ENCODE measurements at places on chromosomes 6 and 20. TPM values are rescaled to one million over a fixed set of nuclear protein-coding genes. Genes with fewer than 3 reads are reported as not detected.

- no peak for DNase-seq
These were observed 196.6 kb downstream of the JARID2 start for GRCh38 chr6:15442467-15442866.

DNA sequence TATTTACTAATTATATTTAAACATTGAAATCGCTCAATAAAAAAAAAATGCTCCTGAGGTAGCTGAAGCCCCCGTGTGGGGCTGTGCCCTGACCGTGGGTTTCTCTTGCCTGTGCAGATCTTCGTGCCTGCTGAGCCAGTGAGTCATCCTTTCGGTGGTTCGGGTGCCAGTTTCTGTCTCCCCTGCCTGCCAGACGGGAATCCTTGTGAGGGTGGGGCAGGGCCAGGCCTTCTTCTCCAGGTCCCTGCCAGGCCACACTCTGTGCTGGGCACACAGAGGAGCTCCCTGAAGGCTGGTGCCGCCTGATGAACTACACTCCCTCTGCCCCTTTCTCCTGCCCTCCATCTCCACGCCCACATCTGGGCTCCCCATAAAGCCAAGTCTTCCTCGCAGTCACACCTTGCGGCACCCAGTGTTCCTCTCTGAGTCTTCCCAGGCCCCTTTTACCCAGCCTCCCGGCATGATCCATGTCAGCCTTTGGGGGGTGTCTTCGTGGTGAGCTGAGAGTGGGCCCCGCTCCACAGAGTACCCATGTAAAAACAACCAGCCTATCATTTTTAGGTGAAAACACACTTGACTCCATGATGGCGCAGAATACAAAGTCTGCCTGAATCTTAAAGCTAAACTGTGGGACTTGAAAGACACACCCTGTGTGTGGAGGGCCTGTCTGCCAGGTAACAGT lies 19.3 kb downstream of the FGD2 start:
- DNase-seq: no peak

GRCh38 chr6:6366803-6367202 lies 46.3 kb upstream of the F13A1 start:
- DNase-seq: no peak

DNA sequence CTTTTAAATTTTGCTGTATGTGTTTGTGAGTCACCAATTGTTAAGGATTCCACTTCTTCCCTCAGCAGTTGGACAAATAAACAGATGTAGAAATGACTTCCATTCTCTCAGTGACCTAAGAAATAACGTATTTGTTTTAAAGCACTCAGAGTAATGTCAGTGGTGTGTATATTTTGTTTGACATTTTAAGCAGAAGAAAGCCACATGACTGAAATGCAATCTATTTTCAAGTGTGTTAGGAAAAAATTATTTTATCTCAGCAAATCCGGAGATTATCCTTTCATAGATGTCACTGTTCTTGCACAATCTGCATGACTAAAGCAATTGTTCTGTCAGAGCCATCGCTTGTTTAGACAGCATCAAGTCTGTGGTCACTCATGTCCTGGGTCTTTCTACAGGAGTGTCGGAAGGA lies 77.1 kb downstream of the JAG1 start:
- DNase-seq: no peak

DNA sequence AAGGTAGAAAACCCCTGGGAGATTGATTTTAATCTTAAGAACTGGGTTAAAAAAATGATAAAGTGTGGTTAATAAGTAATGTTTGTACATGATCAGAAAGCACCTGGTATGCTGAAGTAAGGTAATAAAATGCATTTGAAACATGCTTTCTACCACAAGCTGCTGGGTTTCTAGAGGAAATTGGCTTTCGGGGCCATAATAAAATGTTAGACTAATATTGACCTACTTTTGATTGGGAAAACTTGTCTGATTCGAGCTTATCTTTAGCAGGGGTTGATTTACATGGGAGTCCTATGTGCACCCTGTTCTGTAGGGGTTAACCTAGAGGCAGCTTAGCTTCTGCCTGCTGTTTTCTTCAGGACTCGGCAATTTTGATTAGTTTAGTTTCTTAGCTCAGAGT lies 50.5 kb downstream of the CRYBG1 start:
- DNase-seq: no peak

DNA sequence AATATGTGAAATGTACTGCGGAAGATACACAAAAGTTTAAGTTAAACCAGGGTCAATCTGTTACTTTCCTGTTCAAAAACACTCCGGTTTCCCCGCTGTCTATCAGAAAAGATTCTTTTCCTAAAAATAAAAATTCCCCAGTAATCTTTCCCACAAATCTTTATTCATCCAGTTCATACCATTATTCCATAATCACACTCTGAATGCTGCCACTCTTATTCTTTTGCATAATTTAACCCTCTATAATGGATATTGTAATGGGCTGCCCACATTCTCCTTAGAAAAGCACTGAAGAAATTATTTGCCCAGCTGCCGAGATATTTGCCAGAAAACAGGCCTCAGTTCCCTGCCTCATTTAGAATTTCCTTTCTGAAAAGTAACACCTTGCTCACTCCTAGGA lies 68.6 kb downstream of the EPHA7 start:
- DNase-seq: no peak

DNA sequence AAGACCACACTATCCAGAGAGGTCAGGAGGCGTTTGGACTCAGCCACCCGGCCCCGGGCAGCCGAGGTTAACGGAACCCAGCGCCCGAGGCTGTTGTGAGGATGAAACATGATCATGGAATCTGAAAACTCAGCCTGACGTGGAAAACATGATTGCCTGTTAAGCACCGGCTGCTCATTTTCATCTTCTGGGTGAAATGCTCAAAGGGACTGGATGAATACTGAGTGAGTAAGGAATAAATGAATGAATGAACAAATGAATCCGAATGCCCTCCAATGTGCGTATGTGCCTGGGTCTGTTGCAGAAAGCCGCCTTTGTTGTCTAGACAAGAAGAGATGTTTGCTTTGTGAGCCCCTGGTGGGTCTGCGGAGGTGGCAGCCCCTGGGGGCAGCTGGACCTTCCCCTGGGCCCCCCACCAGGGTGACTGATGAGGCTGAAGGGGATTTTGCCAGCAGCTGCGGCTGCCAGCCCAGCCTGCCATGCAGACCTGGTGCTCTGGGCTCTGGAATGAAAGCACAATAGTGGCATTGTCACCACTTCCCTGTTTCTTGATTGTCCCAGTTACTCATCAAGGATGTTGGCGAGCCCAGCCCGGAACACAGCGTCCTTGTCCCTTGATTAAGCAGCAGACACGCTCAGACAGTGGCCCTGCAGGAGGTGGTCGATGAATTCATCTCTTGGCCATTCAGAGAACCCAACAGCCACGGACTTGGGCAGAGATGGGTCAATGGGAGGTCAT lies 211.1 kb downstream of the ANKRD60 start:
- no peak for DNase-seq

- DNase-seq: peak; percentile 85
These were observed at the start of gene TEAD3 for GRCh38 chr6:35496841-35497570. Gene TEAD3, minus strand, starts transcription at chr6:35497079.

GRCh38 chr6:142241061-142241460 lies 60.7 kb upstream of the ADGRG6 start:
- no peak for DNase-seq

DNA sequence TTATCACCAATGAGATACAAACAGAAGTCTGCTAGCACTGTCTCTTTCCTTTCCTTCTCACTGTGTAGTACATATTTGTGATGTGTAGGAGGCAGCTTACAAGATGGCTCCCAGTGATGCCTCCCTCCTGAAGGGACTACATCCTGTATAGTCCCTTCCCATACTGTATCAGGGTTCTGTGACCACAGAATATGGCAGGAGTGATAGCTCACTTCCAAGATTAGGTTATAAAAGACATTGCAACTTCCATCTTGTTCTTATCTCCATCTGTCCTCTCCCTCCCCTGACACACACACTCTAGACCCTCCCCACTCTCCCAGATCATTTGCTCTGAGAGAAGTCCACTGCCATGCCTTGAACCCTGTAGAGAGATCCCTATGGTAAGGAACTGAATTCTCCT lies 38.0 kb downstream of the SESN1 start:
- no peak for DNase-seq

GRCh38 chr6:111802720-111803330 lies 70.4 kb downstream of the FYN start:
- DNase-seq: no peak

DNA sequence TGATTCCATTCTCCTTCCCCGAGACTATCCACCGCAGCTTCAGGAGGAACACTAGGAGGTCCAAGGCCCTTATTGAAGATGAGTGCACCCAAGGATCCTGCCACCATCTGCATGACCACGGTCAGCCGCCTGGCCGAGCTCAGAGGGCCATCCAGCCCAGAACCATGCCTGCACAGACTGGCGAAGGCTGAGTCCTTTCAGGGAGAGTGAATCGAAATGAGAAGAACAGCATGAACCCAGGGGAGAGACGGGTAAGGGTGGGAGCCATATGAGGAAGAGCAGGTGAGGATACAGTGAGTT lies 26.3 kb downstream of the SERPINB6 start:
- no peak for DNase-seq

DNA sequence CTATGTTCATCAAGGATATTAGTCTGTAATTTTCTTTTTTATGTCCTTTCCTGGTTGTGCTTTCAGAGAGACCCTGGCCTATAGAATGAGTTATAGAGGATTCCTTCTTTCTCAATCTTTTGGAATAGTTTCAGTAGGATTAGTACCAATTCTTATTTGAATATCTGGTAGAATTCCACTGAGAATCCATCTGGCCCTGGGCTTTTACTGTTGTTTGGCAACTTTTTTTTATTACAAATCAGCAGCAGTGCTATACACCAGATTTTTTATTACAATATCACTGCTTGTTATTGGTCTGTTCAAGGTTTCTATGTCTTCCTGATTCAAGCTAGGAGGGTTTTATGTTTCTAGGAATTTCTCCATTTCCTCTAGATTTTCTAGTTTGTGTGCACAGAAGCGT lies 50.0 kb upstream of the NRSN1 start:
- no peak for DNase-seq

DNA sequence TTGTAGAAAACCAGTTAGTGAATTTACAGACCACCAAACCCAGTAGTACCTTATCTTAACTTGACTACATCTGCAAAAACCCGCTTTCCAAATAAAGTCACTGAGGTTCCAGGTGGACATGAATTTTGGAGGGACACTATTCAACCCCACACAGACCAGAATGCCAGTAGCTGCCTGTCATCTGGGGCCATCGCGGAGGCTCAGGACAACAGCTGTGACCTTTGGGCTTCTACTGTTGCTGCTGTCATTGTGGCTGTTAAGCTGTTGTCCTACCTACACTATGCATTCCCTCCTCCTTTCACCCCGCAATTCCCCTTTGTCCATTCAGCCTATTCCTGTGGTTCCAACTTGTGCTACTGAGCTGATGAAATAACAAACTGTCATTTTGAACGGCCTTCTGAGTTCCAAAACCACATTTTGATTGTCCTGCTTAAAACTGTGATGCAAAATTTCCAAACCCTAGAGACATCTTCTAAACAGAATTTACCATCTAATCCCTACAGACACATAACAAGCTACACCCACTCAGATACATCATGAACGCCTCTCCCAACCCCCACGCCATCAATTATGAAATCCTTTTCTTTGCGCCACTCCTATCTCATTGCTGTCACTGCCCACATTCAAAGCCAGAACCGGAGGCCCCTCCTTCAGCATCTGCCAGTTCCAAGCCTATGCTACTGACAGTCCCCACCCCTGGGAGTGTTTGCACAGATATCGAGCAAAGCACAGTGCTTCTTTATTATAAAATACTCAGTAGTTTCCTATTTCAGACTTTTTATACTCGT lies 125.0 kb downstream of the C6orf118 start:
- DNase-seq: no peak

GRCh38 chr20:19019734-19020364 lies 192.6 kb upstream of the SLC24A3 start:
- DNase-seq: no peak

DNA sequence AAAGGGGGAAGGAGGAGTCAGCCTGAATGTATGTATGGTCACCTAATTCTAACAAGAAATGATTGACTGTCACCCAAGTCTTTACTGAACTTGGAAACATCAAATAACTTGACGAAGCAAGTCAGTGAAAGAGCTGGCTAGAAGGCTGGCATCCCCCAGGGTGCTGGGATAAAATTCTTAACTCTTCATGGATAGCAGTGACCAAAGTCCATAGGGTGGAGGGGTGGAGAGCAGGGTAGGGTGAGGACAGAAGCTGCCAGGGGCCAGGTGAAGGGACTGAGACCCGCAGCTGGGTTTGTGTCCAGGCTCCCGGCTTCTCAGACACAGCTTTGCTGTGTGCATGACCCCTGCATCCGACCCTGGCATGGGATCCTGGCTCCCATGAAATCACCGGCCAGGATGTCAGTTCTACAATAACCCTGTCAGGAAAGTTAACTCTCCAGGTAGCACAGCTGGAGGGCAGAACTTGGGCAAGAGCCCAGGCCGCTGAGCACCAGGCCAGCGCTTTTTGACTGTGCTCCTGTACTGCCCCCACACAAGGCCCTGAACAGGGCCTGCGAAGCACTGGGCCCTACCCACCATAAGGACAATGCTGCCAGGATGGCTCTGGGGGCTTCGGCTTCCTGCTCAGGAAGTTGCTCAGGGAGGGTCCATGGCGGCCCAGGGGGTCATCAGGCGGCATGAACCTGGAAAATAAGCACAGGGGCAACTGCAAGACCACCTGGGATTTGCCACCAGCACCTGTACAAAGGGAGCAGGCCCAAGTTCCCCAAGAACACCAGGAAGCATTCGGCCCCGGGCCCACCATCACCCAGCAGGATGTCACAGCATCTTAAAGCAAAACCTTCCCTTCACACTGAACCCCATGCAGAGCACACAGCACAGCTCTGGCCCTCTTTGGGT lies 32.5 kb downstream of the ZC3H12D start:
- DNase-seq: no peak

DNA sequence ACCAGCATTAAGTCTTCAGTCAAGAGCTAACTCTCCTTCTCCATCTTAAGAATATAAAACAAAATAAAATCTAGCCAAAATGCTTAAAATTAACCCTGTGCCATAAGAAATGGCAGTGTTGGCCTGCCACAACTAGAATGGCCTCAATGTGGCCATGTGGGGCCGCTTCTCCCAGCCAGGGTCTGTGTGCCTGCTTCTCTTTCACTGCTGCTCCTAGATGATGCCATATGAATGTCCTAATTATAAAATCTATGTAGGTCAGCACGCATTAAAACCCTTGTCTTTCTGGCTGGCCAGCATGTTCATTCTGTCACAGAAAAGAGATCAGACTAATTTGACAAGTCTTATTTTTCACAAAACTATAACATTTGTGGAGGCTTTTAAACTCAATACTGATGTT lies 102.6 kb downstream of the C6orf118 start:
- no peak for DNase-seq

DNA sequence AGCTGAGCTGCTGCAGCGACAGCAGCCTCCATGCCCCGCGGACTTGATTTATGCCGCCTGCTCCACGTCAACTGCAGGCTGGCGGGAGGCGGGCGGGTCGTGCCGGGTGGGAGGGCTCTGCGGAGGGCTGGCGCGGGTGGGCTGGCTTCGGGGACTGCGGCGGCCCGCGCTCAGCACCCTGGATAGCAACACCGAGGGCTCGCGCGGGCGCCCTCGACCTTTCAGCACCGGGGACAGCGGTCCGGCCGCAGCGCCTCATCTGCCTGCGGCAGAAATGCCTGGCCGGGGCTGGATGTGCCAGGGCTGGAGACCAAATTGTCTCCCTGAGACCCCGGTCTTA lies 792 bp downstream of the SNAP25 start:
- DNase-seq: peak; percentile 97

GRCh38 chr20:53643031-53643832 lies 49.6 kb upstream of the ZNF217 start:
- DNase-seq: no peak

GUCA1A gene
- total RNA-seq: 0.91 TPM

CFAP206 gene
- total RNA-seq: 1.0 TPM

IL17F gene
- total RNA-seq: not detected

RGL2 gene
- 108 TPM for total RNA-seq

RHAG gene
- not detected for total RNA-seq

HMGCLL1 gene
- total RNA-seq: 2.4 TPM

BEND6 gene
- 6.6 TPM for total RNA-seq

PSMA7 gene
- 210 TPM for total RNA-seq

RUNX2 gene
- total RNA-seq: 4.9 TPM
